Tongue (tissue), 3 donors: ENCODE measurements at places on chromosomes 5 and 9.

GRCh38 chr5:92371889-92372235 lies 988.7 kb upstream of the ARRDC3 start:
- DNase-seq = no peak

DNA sequence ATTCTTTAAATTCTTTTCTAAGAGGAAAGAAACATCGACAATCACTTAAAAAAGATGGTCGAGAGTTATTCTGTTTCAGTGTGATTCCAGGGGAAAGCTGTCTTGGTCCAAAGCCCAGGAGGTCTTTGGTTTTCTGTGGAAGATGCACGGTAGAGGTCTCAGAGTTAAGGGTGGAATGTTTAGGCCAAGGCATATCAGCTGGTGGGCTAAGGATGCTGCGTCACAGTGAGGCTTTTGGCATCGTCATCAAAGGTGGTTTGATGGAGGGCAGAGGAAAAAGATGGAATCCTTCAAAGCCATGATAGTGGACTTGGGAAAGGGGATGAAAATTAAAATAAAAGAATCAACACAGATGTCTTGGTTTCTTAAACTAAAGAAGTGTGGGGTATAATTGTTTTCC lies 137.3 kb upstream of the ANKH start:
- no peak for DNase-seq

DNA sequence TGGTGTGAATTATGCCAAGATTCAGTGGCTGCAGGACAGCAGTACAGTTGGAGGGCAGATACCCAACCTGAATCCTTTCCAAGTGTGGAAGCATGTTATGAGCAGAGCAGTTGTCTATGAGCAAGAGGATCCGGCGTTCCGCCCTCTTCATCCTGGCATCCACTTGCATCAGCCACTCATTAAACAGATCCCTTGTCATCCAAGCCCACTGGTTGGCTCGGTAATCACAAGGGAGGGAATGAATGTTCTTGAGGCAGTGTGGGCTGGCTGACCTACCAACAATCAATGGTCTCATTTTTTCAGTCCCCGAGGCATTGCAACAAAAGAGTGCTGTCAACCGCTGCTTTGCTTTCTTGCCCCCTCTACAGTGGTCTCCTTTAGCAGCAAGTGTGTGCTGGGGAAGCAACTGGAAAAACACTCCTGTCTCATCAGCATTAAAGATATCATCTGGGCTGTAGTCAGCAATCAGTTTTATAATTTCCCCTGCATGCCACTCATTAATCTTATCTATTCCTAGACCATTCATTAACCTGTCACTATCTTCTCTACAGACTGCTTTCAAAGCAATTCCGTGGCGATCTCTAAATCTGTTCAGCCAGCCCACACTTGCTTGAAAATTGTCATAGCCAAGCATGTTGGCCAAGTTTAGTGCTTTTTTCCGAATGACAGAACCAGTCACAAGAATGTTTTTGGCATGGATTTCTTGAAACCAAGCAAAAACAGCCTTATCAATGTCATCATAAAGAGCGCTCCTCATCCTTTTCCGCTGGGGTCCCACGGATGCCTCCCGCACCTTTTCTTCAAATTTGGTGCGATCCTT lies 4.9 kb downstream of the TIGD6 start:
- DNase-seq = peak; percentile 5

- no peak for DNase-seq
Measured at GRCh38 chr9:761176-761792, 80.2 kb upstream of the DMRT1 start.

GRCh38 chr5:82097-82496 lies 9.9 kb upstream of the PLEKHG4B start:
- DNase-seq = no peak

GRCh38 chr5:14561741-14562140 lies 19.9 kb upstream of the OTULINL start:
- DNase-seq = no peak

DNA sequence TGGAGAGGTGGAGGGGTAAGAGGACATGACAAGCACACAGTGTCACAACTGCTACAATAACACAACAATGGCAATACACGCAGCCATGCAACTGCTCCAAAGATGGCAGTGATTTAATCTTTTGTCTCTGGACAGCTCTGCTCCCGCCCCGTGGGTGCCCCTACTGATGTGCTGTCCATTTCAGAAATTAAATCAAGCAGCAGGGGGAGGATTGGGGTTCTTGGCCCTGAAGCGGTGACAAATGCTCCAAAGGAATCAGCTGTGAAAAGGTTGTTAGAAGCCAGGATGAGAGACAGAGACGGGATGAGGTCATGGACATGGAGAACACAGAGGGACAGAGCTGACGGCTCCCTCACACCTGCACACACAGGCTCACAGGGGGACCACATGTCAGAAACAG lies 22.6 kb downstream of the CNTFR start:
- DNase-seq = no peak

- DNase-seq = peak; percentile 27
Measured at GRCh38 chr5:147349241-147349640, 114.4 kb downstream of the STK32A start.

GRCh38 chr5:165143741-165144140 lies 1638.3 kb downstream of the MAT2B start:
- peak; percentile 26 for DNase-seq

GRCh38 chr5:14729448-14730385 lies 65.2 kb downstream of the OTULIN start:
- DNase-seq = no peak

DNA sequence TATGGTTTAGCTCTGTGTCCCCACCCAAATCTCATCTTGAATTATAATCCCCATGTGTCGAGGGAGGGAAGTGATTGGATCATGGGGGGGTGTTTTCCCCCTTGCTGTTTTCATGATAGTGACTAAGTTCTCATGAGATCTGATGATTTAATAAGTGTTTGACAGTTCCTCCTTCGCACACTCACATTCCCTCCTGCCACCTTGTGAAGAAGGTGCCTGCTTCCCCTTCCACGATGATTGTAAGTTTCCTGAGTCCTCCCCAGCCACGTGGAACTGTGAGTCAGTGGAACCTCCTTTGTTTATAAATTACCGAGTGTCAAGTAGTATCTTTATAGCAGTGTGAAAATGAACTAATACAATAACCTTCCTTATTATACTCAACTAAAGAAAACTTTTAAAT lies 24.3 kb upstream of the TEX10 start:
- no peak for DNase-seq

DNA sequence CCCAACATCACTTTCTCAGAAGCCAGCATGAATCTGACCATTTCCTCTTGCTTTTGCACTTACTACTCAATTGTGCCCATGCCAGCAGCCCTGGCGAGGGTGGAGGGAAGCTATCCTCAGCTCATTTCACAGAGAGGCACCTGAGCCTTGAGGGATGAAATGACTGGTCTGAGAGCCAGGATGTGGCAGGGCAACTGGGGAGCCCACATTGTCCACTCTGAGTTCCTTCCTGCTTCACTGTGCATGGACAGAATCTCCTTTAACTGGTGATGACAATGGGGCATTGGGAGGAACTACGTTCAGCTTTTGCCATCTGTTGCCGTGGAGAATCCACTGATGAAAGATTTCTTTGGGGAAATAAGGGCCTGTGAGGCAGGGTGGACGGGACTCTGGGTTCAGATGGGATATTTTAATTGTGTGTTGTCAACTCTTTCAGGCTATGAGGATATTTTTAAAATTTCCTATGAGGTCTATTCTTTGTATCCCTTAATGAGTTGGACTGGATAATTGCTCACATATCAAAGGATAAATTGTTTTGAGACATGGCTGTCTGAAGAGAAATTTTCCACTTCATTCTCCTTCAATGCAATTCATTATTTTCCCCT lies 78.3 kb downstream of the TNC start:
- DNase-seq = no peak

DNA sequence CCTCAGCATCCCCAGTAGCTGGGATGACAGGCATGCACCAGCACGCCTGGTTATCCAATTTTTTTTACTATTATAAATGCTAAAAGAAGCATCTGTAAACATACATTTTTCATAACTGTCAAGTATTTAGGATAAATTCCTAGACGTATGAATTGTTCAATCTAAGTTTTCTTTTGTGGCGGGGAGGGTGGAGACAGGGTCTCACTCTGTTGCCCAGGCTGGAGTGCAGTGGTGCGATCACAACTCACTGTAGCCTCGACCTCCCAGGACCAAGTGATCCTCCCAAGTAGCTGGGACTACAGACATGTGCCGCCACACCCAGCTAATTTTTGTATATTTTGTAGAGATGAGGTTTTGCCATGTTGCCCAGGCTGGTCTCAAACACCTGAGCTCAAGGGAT lies 52.2 kb downstream of the NR6A1 start:
- DNase-seq = no peak

DNA sequence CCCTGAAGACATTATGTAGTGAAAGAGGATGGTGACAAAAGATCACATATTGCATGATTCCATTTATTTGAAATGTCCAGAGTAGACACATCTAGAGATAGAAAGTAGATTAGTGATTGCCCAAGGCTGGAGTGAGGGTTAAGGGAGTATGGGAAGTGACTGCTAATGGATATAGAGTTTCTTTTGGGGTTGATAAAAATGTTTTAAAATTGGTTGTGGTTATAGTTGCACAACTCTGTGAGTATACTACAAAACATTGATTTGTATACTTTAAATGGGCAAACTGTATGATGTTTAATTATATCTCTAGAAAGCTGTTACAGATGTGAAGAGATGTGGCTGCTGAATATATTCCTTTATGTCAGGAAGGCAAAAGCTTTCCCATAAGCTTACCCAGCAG lies 202.8 kb downstream of the CCDC171 start:
- no peak for DNase-seq

DNA sequence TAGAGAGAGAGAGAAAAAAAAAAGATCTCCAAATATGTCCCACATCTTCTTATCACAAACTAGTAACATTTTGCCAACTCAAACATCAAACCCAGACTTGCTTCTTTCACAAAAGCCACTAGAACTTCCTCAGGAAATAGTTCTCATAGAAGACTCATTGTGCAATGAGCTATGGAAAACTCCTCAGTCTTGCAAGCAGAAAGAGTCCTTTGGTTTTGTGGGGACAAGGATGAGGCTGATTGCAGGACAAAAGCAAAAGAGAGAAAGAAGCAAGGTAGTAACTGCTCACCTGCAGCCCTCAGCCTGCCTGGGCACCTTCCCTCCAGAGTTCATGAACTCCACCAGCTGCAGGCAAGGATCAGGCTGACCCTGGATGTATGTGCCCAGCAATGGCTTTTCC lies 399.0 kb downstream of the IRX1 start:
- DNase-seq = no peak

- no peak for DNase-seq
Measured at GRCh38 chr5:143494162-143494561, 90.7 kb upstream of the NR3C1 start.

- no peak for DNase-seq
Measured at GRCh38 chr9:95338243-95338642, 20.7 kb upstream of the FANCC start.

- peak; percentile 6 for DNase-seq
Measured at GRCh38 chr5:91955610-91956009, 572.5 kb upstream of the ARRDC3 start.

GRCh38 chr9:114002986-114003350 lies 75.1 kb downstream of the AMBP start:
- no peak for DNase-seq

- no peak for DNase-seq
Measured at GRCh38 chr5:74303578-74303977, 336.9 kb downstream of the ENC1 start.

- no peak for DNase-seq
Measured at GRCh38 chr5:54703565-54704255, 186.2 kb downstream of the SNX18 start.

DNA sequence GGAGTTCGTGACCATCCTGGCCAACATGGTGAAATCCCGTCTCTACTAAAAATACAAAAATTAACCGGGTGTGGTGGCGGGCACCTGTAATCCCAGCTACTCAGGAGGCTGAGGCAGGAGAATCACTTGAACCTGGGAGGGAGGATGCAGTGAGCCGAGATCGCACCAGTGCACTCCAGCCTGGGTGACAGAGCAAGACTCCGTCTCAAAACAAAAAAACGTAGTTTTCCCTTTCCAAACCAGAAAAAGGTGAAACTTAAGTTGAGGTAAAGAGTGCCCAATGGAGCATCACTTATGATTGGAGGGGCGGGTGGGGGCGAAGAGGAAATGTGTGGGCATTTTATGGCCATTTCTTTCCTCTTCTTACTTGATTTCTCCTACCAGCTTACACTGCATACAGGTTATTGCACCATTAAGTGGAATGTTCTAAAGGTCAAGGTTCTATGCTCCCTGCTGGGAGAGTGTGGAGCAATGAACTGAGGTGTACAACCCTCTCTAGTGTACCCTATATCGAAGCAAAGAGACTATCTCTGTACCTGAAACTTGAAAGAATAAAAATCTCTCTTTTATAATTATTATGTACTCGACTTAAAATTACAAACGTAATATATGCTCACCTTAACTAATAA lies 136.2 kb downstream of the DEPDC1B start:
- no peak for DNase-seq

DNA sequence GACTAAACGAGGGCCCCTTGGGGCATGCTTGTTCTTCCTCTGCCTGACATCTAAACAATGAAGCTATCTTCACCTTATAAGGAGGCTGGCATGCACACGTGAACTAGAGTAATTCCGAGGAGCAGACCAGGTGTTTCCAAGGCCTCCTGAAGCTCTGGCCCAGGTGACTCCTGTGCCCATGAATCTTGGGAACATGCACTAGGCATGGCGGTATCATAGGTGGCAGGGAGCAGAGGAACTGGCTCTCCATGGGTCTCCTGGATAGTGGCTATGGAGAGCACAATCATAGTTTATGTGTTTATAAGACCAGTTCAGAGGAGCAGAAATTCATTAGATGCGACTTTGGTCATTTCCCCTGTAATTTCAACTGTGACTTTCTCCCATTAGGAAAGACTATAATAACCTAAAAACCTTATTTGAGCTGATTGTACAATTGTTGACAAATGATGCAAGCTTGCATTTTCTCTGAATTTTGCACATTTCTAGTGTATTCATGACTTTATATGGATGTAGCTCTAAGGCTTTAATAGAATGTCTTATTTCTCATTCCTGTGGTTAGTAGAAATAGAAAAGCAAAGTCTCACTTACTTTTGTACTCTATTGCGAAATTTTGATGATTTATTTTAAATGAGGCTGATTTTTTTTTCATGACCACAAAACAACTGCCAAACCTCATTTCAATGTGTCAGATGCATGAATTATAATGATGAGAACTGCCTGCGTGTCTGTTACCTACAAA lies 135.3 kb upstream of the RPS23 start:
- no peak for DNase-seq

GRCh38 chr9:92786298-92786697 lies 21.7 kb upstream of the BICD2 start:
- no peak for DNase-seq

GRCh38 chr5:102863058-102863457 lies 108.0 kb downstream of the PAM start:
- DNase-seq = no peak

DNA sequence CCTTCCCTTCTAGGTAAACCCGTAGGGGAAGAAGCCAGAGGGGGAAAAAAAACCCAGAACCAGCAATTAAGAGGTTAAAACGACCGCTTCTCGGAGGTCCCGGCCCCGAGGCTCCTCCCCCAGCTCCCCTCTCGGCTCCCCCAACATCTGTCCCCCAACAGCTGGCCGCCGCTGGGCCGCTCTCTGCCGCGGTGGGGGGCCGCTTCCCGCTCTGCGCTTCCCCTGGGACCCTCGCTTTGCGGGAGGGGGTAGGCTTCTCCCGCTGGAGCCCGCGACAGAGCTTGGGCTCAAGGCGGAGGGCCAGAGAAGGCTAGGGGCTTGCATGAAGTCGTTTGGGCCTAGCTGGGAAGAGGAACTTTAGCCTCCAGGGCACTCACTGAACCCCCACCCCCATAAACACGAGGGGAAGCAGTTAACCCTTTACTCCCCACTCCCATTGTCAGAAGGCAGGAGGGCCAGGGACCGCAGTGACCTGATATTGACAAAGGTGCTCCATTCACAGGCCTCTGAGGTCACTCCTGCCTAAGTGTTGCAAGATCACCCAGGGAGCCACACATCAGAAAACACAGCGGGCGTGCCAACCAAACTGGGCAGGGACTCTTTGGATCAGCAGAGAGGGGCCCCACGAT lies 7.5 kb downstream of the LHX6 start:
- DNase-seq = peak; percentile 85
